H9 (cell line): ENCODE measurements at places on chromosomes 16 and 17.
A peak's percentile ranks its signal among the peaks of the same experiment; 100 is the strongest.

- DNase-seq, result no peak
These were observed 28.9 kb upstream of the CLEC18A start for GRCh38 chr16:69922200-69922599.

DNA sequence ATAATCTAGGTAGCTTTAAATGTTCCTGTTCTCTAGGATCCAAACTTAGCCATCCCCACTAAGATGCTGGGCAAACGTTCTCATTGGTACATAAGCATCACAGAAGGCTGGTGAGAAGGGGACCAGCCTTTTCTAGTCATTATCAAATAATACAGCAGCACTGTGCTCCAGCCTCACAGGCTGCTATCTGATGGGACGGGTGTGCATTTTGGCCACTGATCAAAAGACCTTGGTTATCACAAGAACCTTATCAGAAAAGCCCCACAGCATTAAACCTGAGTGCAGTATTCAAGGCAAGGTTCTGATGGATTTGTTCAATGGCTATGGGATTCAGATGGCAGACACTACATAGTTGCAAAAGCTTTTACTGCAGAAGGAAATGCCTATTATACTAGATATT is 19.1 kb upstream of the KPNB1 start:
- no peak for DNase-seq

- DNase-seq, result peak; percentile 84
These were observed 432.7 kb upstream of the ASIC2 start for GRCh38 chr17:33725675-33726271.

GRCh38 chr16:87416826-87417527 is 24.8 kb downstream of the MAP1LC3B start:
- no peak for DNase-seq

GRCh38 chr16:11414815-11415775 is 69.8 kb downstream of the RMI2 start:
- no peak for DNase-seq

DNA sequence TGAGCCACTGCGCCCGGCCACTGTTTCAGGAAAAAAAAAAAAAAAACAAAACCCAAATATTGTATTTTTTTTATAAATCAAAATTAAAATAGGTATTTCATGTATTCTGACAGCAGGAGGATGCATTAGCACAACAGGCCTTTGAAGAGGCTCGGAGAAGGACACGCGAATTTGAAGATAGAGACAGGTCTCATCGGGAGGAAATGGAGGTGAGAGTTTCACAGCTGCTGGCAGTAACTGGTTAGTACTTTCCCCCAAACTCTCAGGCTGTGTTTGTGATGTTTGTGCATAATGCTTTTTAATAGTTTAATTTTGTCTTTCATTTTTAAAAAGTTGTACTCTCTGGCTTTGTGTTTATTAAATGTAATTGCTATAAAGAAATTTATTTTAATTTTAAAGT is 27.6 kb upstream of the PHAF1 start:
- DNase-seq, result no peak

- DNase-seq, result no peak
These were observed 2.5 kb downstream of the CISD3 start for GRCh38 chr17:38732376-38733281.

DNA sequence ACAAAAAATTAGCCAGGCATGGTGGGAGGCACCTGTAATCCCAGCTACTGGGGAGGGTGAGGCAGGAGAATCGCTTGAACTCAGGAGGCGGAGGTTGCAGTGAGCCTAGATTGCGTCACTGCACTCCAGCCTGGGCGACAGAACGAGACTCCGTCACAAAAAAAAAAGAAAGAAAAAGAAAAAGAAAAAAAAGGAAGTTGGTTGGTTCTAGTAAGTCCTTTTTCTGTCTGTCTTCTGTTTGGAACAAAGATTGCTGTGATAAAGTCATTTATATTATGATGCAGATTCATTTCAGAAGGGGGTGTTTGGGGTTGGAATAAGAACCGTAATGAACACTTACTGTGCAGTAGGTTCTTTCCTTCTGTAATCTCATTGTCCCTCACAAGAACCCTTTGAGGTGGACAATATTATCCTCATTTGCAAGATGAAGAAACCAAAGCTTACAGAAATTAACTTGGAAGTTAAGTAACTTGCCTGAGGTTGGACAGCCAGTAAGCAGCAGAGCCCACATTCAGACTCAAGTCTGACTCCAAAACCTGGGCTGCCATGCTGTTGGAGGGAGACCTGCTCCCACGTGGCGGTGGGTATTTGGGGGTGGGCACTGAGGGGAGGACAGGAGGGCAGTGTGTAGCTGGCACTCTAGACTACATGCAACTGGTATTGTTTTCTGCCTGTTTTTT is 10.3 kb downstream of the MINK1 start:
- no peak for DNase-seq

DNA sequence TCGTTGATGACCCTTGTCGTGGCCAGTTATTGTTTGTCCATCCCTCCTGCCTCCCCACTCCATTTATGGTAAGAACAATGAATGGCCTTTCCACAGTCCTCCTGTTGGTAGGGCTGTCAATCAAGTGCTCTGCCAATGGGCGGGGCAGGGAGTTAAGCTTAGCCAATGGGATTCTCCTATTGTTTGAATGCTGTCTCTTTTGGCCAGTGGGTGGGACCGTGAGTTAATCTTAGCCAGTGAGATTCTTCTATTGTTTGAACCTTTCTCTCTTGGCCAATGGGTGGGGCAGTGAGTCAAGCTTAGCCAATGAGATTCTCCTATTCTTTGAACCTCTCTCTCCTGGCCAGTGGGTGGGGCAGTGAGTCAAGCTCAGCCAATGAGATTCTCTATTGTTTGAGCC is 85.4 kb downstream of the IRX3 start:
- no peak for DNase-seq

DNA sequence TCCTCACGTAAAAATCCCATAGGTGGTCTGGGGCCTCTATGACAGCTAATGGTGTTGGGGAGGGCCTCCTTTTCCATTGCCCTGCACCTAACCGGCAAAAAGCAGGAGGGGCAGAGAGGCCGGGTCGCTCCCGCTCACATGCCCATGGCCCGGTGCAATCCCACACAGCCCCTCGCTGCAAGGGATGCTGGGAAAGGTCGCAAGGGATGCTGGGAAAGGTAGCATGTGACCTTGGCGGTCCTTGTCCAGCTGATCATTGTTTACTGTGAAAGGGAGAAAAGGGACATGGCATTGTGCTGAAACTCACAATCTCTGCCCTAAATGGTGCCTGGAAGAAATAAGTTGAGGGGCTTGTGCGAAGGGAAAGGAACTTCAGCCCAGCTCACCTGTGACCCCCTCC is 10.0 kb downstream of the DEF8 start:
- no peak for DNase-seq

DNA sequence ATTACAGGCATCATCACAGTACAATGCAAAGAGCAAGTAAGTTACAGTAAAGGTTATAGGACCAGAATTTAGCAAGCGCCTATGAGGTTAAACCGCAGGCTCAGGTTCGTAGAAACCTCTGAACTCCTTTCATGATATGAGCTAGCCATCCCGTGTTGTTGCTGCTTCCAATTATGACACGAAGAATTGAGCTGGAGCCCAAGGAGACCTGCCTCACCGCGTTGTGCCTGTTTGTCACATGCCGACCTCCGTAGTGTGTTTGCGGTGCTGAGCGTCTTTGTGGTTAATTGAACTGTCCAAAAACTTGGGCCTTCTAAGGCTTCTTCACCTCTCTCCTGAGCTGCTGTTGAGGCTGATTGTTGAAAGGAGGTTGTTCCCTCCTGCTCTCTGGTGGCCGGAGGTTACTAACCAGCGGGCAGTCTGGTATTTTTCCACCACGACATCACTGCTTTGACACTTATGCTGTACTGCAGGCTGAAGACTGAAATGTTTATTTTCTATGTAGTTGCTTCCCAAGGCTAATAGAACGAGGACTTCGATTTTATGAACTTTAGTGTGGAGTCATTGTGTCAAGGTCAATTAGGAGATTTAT is 67.5 kb downstream of the SEC14L1 start:
- no peak for DNase-seq

- DNase-seq, result no peak
These were observed 179.5 kb downstream of the XYLT1 start for GRCh38 chr16:17291289-17291688.

DNA sequence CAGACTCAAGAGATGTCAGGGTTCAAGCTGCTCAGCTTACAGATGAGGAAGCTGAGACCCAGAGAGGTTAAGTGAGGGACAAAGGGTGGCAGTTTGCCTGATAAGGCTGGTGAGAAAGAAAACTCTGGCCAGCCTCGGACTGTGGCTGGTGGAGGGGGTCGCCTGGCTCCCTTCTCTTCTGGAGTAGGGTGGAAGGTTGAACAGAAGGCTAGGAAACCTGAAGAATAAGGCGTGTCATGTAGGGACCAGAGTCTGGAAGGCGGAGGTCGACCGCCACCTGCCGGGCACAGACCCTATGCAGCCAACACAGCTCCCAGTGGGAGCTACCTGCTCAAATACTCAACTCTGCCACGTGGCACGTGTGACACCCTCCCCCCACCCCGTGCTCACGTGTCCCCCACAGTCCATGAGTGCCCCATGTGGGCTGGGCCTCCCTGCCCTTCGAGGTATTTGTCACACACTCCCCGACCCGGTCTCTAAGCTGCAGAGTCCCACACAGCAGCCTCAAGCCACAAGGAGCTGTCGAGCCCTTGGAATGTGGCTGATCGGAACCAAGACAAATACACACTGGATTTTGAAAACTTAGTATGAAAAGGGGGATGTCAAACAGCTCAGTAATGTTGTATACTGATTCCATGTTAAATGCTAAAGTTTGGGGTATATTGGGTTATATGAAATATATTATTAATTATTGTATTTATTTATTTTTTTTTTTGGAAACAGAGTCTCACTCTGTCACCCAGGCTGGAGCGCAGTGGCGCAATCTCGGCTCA is 11.8 kb downstream of the HID1 start:
- DNase-seq, result peak; percentile 93

DNA sequence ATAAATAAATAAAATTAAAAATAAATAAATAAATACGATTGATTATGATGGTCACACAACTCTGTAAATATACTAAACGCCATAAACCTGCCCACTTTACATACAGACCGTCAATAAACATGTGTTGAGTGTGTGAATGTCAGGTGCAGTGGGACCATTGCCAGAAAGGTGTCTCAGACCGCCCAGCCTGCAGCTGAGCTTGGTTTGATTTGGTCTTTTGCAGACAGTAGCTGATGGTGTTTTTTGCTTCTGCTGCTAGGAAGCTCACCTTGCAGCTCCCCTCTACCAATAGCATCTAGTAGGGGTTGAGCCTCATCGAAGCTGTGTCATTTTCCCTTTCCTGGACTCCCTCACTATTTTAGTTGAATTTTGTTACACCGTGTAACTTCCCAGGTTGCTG is 23.5 kb downstream of the UBALD1 start:
- DNase-seq, result no peak

DNA sequence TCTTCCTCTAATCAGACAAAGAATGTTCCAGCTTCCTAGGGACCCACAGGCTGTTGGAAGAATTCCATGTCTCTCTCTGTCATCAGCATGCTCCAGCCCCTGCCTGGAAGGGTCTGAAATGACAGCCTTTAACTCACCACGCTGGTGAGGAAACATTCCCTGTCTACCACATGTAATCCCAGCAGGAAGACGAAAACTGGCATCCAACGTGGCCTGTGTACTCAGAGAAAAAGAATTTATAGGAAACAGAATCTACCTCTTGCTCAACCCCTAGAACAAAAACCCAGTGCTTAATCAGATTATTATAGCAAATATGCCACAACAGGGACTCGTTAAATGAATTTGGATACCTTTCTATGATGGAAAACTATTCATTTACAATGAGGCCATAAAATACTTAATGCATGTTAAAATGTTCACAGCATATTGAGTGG is 147.3 kb upstream of the FOXF1 start:
- no peak for DNase-seq

DNA sequence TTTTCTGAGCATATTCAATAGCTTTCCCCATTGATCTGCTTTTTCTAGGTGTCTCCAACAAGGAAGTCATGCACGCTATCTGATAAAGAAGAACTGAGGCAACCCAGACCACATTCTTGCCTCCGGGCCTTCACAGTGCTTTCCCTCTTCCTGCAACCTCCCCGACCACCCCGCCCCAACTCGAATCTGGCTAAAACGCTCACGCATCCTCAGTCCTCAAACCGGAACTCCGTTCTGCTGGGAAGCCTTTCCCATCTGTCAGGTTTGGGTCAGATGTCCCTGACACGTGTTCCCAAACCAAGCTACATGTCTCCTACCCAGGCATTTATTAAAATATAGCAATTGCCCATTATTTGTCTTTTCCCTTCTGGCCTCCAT is 112.7 kb downstream of the VPS53 start:
- DNase-seq, result no peak

DNA sequence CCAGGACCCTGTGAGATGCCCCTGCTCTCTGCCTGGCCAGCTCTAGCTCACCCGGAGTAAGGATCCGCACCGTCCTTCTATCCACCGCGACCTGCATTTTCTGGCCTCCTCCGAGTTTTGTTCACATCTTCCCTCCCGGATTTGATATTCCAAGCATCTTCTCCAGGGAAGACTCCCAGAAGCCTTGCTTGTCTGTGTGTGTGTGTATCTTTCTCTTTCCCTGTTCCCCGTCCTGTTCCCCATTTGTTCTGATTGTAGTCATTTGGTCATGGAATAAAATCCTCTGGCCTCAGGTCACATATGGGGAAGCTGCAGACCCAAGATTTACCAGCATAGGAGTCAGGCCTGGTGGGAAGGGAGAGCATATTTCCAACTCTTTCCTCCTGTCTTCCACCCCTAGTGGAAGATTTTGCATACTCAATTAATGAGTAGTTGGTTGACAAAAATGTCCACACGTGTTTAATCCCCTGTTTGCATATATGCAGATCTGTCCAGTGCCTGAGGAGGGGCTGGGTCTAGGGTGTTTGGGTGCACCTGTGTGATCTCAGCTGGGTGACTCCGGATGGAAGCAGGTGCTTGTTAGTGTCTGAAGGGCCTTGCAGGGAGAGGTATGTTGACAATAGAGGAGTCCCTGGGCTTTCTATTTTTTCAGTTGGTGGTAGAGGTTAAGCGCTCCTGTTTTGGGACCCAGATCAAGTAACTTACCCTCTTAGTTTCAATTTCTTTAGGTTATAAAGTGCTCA is 1.9 kb downstream of the PRAC1 start:
- DNase-seq, result no peak

GRCh38 chr16:8184854-8185253 is 405.5 kb downstream of the TMEM114 start:
- no peak for DNase-seq

DNA sequence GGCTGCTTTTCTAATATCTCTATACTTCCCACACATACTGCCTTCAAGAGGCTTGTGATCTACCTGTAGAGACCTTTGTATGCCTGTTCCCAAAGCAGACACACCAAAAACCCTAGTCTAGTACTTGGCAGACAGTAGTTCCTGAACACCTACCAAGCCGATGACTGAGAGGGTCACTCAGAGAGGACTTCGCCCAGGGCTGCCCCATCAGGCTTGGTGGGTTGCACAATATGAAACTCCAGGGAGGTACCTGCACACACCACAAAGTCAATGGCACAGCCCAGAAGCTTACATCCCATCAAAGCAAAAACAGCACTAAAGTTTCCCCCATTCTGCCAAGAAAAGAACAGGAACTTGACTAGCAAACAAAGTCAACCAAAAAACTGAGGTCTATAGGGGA is 30.3 kb downstream of the ASPA start:
- peak; percentile 15 for DNase-seq

- DNase-seq, result no peak
These were observed 8.2 kb upstream of the PHF12 start for GRCh38 chr17:28959471-28959871.
